ENCODE measurements at places on chromosomes 7 and 10.

GRCh38 chr10:103829838-103830465 is 25.4 kb downstream of the SH3PXD2A start:
- no peak for DNase-seq

DNA sequence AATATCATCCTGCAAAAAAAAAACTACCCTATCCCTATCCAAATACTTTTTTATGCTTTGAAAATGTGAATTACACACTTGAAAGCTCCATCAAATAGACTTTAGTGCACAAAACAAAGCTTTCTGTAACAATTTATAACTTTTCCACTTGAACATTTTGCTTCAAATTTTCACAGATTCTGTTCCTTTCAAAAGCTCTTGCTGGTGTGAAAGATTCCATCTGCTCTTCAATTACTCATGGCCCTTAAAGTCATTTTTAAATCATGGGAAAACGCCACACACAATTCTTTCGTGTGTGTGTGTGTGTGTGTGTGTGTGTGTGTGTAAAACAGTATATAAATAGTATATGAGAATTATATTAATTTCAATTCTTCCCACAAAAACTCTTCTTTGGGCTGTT is 167.5 kb downstream of the PRPF18 start:
- no peak for DNase-seq

DNA sequence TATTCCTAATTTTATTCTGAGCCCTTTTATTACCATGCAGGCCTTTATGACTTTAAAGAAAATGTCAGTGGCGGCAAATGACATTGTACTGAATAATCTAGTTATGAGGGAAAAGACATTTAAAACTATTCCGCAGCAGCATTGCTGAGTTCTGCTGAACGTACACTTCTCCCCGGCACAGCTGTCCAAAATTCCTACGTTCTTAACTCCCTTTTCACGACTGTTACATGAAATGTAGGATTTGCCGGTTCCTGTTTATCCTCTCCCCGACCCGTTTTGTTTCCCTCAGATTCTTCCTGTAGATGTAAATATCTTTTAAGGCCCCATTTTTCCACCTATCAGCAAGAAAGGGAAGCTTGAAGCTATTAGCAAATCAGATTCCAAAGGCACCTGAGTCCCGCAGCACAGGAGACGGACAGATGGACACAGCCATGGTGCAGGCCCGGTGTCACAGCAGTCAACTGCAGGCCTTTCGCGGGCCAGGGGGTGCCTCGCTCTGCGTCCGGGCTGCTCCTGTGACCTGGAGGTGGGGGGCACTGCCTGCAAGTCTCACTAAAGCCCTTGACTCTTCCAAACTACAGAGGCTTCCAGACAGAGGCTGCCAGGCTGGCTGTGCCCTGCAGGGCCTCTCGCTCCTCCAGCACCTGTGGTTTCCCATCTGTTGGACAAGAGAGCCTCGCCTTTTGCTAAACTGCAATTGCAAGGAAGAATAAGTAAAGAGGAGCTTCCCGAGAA is 485.0 kb upstream of the MGMT start:
- no peak for DNase-seq

DNA sequence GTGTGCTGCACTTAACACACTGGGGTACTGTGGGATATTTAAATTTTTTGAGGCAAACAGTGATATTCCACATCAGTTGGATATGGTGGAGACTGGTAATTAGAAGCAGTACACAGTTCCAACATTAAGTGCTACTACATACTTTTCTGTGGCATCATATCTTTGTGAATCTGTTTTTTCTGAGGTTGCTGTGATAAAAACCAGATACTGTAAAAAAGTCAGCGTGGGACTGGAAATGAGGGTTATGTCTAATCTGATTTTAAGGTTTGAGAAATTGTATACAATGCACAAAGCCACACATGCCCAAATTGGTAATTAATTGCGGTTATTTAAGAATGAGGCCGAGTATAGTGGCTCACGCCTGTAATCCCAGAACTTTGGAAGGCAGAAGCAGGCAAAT is 41.2 kb downstream of the TBC1D12 start:
- no peak for DNase-seq

- DNase-seq: no peak
These were observed 158.8 kb downstream of the SKAP2 start for GRCh38 chr7:26705567-26705966.

GRCh38 chr10:96930469-96930868 is 98.4 kb downstream of the LCOR start:
- no peak for DNase-seq

Measured in sciatic nerve (tissue), 2 donors.